Activated naive CD4-positive, alpha-beta T cell treated with anti-CD3 and anti-CD28 coated beads, Interleukin-2, amount 50 U/mL, for 72 hours (primary cell): ENCODE measurements at places on chromosomes 13 and 19. TPM values are rescaled to one million over a fixed set of nuclear protein-coding genes. Genes with fewer than 3 reads are reported as not detected.

The PSG7 gene
- not detected for total RNA-seq

The SIGLEC10 gene
- not detected for total RNA-seq

The TNNT1 gene
- not detected for total RNA-seq

DNA sequence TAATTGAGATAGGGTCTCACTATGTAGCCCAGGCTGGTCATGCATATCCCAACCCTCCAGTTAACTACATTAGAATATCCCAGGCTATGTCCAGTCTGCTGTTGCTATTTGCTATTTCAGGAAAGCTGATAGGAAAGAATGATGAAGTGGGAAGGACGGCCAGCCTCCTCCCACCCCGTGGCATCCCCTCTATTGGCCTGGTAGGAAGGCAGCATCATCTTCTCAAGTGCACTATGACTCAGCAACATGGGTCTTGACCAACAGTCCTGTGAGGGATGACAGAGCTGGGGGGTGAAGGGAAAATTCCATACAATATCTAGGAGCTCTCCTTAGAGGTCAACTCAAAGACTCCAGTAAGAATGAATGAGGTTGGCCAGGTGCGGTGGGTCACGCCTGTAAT is 48.0 kb upstream of the ABCC4 start:
- no peak for DNase-seq

DNA sequence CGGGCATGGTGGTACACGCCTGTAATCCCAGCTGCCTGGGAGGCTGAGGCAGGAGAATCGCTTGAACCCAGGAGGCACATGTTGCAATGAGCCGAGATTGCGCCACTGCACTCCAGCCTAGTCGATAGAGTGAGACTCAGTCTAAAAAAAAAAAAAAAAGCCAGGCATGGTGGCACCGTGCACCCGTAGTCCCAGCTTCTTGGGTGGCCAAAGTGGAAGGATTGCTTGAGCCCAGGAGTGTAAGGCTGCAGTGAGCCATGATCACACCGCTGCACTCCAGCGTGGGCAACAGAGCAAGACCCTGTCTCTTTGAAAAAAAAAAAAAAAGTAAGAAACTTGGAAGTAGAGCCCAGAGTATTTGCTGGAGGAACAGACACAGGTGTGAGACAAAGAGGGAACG is 27.7 kb downstream of the CCDC8 start:
- no peak for DNase-seq

DNA sequence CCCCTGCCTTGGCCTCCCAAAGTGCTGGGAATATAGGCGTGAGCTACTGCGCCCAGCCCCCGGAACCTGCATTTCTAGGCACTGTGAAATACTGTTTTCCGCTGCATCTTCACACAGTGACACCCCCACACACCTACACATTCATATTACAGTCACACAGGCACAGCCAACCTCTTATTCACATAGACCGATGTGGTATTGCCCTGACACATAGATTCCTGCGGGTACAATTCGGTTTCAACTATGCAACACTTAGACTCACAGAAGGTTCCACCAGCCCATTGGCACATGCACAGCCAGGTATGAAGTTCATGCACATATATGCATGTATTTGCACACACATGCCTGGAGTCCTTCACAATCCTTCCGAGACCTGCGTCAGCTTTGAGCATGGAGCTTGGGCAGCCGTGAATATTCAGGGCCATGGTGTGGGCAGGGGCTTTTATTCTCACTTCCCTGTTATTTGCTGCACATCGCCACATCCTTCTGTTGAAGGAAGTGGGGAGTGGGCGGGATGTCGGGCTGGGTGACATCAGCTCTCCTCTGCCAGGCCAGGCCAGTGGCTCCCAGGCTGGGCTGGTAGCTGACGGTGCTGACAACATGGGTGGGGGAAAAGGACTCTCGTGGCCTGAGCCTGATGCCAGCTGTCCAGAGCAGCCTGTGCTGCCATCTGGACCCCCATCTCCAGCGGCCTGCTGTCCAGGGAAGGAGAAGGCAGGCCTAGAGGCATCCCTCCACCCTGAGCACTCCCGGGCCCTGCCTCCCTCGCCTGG is 5.4 kb upstream of the CDC37 start:
- peak; percentile 47 for DNase-seq
